ENCODE measurements at places on chromosomes 3 and 15.
A peak's percentile ranks its signal among the peaks of the same experiment; 100 is the strongest.

GRCh38 chr15:80819001-80819400 lies 39.8 kb downstream of the CEMIP start:
- DNase-seq: no peak

DNA sequence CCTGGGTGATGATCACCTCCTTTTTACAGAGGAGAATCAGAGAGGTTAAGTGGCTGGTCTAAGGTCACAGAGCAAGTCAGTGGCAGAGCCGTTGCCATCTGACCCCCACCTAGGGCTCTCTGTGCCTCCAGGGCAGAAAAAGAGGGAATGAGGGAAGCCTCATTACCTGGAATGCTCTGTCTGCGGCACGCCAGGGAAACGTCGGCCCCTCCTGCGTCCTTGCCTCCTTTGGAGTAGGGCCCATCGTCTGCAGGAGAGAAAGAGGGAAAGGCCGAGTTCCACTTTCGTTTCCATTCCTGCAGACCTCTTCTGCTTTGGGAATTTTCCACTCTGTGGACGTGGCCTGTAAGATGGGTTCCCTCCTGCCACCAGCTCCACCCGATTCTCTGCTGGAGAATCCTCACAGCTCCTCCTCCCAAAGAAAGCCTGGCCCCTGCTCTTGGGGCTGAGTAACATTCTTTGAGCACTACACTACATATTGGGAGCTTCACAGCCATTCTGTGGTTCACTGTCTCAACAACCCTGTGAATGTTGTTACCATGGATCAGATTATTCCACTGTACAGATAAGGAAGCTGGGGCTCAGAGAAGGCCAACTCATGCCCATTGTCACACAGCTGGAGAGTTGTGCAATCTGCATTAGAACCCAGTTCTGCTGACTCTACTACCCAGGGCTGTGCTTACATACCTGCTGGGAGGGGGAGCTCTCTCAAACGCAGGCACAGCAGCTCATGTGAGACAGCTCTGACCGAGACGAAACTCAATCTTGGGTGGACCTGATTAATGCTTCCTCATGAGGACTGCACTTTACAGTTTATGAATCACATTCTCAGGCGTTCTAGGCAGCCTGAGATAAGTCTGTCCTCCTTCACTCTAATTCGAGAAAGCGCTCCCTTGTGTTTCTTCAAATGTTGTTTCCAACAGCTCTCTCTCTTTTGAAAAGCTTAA lies 14.2 kb downstream of the GRIP2 start:
- DNase-seq: no peak

DNA sequence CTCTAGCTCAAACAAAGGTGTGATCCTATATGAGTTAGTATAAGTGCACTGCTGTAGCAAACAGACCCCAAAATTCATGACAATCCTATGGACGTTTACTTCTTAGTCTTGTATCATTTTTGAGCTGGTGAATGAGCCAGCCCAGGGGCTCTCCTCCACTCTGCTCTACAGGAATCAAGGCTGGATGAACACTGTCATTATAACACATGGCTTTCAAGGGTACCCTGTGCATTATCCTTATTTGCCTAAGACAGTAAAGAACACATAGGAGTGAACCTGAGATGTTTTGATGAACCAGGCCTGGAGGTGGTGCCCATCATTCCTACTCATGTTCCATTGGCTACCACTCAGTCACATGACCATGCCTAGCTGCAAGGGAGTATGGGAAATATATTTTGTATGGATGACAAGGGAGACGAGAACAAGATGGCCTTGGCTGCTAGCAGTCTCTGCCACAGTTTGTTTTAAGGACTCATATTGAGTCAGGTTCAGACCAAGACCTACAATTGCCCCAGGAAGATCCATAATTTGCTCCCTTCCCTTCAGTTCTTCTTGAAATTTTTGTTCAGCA lies 107.4 kb upstream of the HES1 start:
- no peak for DNase-seq

- no peak for DNase-seq
Measured at GRCh38 chr15:34271493-34271892, 46.7 kb downstream of the EMC4 start.

GRCh38 chr3:128385080-128385832 lies 81.4 kb downstream of the DNAJB8 start:
- peak; percentile 85 for DNase-seq

GRCh38 chr15:61044723-61045122 lies 184.4 kb downstream of the RORA start:
- DNase-seq: no peak

- no peak for DNase-seq
Measured at GRCh38 chr3:5411786-5412185, 224.3 kb downstream of the EDEM1 start.

- DNase-seq: no peak
Measured at GRCh38 chr3:4774531-4774930, 204.7 kb upstream of the BHLHE40 start.

GRCh38 chr3:15899388-15899787 lies 101.6 kb upstream of the ANKRD28 start:
- DNase-seq: no peak

DNA sequence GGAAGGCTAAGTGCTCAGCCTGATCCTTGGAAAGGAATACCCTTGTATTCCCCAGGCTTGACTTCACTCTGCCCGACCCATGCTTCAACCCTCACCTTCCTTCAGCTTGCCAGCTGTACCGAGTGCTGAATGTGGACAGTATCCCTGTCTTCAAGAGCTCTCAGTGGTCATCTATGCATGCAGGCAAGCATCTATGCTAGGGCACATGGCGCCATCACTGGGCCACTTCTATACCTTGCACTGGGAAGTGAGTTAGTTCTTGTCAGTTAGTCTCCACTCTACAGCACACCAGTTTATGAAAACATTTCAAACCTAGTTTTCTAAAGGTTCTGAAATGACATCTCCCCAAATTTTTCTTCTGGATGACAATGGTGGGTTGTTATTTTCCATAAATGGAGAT lies 82.0 kb upstream of the MYRIP start:
- no peak for DNase-seq

DNA sequence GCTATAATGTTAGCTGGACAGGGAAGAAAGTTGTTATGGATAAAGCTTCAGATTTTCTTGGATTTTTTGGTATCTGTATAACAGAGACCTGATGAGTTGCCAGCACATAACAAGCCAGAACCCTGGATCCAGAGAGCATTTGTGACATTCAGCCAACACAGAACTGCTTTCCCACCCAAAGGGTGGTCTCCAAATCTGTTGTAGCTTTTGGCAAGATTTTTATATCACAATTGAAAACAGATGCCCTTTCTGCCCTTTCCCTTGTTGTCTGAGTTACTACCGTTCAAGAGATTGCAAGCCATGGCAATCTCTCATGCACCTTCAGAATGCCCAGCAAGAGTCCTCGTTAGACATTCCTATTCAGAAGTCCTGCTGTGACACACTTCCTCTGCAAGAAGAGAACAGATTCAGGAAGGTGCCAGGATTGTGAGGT lies 107.6 kb upstream of the FGF7 start:
- DNase-seq: no peak

DNA sequence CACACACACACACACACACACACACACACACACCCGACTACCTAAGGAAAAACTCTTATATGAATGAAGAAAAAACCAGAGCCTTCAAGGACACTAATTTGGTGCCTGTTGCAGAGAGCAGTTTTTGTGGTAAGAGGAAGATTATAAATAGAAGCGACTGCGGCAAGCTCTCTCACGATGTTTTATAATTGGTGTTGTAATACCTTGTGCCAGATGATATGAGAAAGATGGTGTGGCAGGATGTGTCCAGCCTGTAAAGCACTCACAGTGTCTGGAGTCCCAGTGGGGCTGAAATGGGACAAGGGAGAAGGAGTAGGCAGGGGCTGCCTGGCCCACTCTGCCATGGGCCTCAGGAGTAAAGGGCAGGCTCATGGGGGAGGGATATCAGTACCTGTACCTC lies 839.9 kb downstream of the AGBL1 start:
- DNase-seq: no peak

DNA sequence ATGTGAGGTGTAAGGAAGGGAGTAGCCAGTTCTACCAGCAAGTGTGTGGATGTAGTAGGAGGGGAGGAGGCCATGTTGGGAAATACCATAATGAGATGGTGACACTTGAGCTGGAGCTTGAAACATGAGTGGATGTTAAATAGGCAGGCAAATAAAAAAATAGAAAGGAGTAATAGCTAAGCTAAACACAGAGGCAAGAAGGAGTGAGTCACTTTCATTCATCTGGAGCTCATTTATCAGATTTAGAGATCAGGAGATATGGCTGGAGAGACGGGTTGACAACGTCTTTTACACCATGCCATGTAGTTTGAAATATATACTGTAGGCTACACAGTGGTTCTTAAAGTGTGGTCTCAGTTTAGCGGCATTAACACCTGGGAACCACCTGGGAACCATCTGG lies 390.5 kb downstream of the DIPK2A start:
- DNase-seq: no peak

- DNase-seq: no peak
Measured at GRCh38 chr3:138049157-138049919, 39.4 kb downstream of the CLDN18 start.

GRCh38 chr3:50316657-50317242 lies 5.8 kb downstream of the HYAL2 start:
- no peak for DNase-seq

- DNase-seq: no peak
Measured at GRCh38 chr15:53359038-53359437, 400.4 kb downstream of the WDR72 start.

DNA sequence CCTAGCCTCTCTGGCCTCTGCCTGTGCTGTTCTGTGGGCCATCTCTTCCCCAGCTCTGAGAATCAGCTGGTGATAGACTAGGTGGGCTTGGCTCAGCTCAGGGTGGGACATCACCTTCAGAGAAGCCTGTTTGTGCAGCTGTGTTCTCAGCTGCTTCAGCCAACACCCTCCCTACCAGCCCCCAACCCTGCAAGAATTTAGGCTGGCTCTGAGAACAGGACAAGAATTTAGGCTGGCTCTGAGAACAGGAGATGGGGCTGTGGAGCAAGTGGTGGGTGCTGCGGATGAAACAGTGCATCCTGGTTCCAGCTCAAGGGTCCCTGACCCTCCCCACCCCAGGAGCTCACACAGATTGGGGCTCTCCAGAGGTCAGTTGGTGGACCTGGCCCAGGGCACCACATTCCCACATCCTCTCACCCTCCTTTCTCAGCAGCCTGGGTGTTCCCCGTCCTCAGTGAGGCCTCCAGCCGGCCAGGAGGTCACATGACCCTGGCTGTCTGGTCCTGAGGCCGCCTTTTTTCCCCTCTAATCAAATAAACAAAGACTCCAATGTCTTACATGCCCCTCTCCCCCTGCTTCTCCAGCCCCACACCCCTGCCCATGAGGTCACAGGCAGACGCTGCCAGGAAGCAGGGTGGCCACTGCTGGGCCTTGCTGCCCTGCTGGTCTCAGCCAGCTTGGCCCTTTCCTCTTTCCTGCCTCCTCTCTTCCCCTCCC lies 14.9 kb downstream of the PLEKHO2 start:
- DNase-seq: peak; percentile 62

- DNase-seq: no peak
Measured at GRCh38 chr15:52080706-52081392, 31.7 kb downstream of the BCL2L10 start.

GRCh38 chr3:177482048-177482691 lies 284.9 kb upstream of the TBL1XR1 start:
- no peak for DNase-seq

GRCh38 chr15:74291101-74292071 lies 55.3 kb downstream of the CCDC33 start:
- peak; percentile 82 for DNase-seq

- DNase-seq: no peak
Measured at GRCh38 chr3:49902511-49903345, 945 bp downstream of the MST1R start.

DNA sequence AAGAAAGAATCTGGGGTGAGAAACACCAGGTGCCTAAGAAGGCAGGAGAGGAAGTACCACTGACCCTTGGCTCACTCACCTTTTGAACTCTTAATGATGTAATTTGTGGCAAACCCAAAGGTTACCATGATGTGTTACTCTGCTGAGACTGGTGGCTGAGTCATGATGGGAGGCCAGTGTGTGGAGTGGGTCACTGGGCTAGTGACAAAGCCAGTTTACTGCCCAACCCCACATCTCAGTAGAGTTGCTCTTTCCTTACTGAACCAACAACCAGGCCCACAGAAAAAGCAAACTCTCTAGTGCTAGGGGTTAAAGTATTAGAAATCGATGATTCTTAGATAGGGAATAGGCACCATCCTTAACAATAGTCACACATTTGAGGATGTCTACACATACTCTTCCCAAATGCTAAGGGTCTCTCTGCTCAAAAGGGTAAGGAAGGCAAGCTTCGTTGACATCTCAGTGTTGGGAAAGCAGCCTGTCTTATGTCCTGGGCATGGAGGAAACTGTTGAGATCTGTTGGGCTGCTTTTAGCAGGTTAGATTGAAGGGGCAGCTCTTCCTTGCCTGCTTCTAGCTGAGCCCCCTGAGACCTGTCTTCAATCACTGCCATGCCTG lies 3.1 kb downstream of the RBP2 start:
- no peak for DNase-seq

GRCh38 chr15:98801234-98801561 lies 152.9 kb downstream of the IGF1R start:
- no peak for DNase-seq

DNA sequence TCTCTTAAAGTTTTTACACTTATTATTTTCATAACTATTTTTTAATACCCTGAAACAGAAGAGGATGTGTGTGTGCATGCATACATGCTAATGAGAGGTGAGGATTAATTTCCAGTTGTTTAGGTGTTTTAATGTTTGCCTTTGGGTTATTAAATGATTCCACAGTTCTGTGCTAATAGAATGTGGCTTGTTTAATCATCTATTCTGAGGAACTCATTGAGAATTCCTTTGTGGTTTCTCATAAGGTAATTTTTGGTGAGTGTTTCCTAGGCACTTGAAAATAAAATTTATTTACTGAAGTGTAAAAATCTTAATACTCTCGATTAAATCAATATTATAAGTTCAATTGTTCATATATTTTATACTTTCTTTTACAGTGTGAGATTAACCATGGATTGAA lies 38.0 kb downstream of the STAC start:
- no peak for DNase-seq

DNA sequence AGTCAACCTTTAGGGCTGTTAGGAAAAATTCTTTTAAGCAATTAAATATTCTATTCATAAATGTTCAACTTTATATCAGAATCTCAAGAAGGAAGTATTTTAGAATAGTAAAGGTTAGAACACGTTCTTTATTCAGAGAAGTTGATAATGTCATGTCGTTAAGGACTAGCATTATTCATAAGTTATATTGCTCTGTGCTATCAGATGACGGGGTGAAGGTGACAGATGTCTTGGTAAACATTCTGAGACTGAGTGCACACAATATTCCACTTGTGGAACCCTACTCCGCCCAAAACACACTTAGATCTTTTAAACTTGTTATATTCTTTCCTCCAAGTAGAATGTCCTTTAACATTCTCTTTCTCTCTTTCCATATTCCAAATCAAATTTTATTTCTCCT lies 7.9 kb downstream of the AP4E1 start:
- DNase-seq: no peak

- no peak for DNase-seq
Measured at GRCh38 chr3:63886858-63887257, 23.2 kb downstream of the ATXN7 start.

DNA sequence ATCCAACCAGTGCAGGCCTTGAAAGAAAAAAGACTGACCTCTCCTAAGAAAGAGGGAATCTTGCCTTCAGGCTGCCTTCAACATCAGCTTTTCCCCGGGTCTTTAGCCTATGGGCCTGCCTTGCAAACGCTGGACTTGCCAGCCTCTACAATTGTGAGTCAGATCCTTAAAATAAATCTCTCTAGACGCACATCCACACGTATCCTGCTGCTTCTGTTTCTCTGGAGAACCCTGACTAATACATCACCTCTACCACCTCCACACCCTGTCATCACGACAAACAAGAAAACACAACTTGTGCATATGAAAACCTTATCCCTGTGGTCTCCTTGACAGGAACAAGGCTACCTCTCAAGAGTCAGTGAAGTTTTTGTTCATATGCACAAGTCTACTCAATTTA lies 11.8 kb downstream of the CYFIP1 start:
- DNase-seq: no peak
